ENCODE measurements at places on chromosomes 1 and 21.

GRCh38 chr1:226201029-226201593 lies 14.6 kb upstream of the ACBD3 start:
- no peak for DNase-seq

DNA sequence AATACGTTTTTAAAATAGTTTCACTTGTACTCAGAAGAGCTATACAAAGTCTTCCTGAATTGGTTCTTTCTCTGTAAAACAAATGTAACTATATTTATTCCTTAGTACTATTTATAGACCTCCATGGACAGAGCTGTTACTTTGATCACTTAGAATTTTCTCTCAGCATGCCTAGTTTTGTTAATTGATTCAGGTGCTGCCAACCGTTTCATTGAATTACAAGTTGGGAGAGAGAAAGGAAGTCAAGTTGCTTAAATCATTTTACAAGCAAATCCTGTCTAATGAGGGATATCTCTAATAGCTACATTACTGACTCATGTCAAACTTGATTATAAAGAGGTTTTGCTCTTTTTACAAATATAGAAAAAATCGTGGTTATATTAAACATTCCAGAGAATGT lies 241.0 kb downstream of the FMN2 start:
- DNase-seq = no peak

GRCh38 chr1:200694738-200695137 lies 25.0 kb upstream of the DDX59 start:
- no peak for DNase-seq

DNA sequence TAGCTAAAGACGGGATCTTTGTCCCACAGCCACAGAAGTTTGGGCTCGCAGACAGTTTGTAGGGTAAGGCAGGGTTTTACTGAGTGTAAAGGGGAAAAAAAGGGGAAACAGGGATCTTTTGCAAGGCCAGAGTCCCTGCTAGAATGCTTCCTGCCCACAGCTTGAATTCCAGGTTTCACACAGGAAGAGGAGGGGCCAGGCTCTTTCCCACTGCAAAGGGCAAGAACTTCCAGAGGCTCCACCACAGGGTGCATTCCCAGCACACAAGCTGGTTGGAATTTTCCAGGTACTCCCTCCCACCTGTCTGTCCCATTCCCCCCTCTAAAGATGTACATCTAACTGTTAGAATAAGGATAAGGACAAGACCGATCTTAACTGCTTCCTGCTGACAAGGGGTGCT lies 1126.9 kb downstream of the KCNT2 start:
- no peak for DNase-seq

DNA sequence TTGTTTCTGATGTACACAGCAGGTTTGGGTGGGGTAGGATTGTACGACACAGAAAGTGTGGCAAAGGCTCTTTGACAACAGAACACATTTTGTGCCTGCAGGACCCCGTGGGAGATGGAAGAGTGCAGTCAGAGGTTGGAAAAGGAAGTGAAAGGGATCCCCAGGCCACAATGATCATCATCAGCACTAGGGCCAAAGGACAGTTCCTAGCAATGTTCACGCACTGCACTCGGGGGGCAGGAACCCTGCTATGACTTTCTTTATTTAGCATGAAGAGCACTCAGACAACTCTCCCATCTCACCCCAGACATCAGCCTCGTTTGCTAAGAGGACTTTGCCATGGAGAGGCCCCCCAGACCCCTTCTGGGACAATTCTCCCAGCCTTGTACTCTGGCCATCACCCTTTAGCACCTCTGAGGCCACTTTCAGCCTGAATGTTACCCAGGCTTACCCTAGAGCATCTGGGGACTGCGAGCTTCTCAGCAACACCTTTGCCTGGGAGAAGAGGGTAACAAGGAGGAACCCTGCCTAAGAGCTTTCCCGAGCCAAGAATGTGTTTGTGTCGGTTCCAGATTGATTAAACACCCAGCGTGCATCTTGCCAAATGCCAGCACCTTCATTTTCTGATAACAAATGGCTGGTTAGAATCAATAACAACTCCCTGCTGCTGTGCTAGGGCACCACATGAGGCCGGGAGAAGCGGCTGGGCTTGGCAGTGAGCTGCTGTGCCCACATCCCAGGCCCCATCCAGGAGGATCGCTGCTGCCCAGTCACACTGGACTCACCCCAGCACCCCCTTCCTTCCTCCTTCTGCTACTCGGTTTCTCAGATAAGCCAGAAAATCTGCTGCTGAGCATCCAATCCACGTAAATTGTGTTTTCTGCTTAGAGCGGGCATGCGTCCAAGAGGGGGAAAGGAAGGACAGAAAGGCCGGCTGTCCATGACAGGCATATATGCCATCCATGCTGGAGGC lies 633.1 kb downstream of the AJAP1 start:
- no peak for DNase-seq

GRCh38 chr1:212513586-212513985 lies 80.9 kb downstream of the NENF start:
- no peak for DNase-seq

DNA sequence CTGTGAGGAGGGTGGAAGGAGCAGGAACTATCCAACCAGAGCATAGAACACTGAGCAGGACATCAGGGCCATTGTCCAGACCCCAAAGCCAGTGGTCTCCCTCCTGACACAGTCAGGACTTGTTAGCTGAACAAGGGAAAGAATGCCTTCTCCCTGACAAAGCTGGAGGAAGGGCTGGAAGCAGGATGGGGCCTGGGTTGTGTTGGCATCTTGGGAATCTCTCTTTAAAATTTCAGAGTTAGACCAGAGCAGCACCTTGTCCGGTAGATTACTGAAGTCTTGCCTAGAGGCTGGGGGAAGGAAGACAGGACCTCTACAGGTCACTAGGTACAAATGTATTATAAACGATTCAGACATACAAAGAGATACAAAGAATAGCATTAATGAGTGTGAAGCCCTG lies 35.0 kb upstream of the ATP2B4 start:
- DNase-seq = no peak

DNA sequence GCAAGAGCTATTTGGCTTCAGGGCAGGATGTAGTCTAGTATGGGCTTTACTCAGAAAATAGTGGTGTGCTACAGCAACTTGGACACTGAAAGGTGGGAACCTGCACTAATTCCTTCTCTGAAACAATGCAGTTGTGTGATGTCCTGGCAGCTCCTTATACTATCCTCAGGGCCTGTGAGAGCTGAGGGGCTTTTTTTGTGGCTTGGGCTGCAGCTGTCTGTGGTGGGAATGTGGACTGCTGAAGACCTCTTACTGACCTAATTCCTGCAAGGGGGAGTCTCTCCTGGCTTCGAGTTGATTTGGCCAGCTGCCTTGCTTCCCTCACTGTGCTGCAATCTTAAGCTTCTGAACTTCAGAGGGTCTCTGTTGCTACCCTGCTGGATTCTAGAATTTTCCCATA lies 22.3 kb upstream of the CHODL start:
- no peak for DNase-seq

Data from activated naive CD4-positive, alpha-beta T cell treated with anti-CD3 and anti-CD28 coated beads, Interleukin-2, amount 50 U/mL, for 16 hours (primary cell).